NCI-H446 treated with DMSO at 0.1 percent for 48 hours (cell line): ENCODE measurements at places on chromosomes 5 and 9.

- DNase-seq: no peak
Observed at GRCh38 chr5:130011986-130012385, 107.7 kb downstream of the CHSY3 start.

GRCh38 chr9:115604831-115605483 lies 487.0 kb upstream of the TNC start:
- DNase-seq: no peak

- no peak for DNase-seq
Observed at GRCh38 chr5:78816143-78816765, 167.7 kb upstream of the LHFPL2 start.

GRCh38 chr5:14296533-14297331 lies 153.6 kb downstream of the TRIO start:
- DNase-seq: peak; percentile 90

DNA sequence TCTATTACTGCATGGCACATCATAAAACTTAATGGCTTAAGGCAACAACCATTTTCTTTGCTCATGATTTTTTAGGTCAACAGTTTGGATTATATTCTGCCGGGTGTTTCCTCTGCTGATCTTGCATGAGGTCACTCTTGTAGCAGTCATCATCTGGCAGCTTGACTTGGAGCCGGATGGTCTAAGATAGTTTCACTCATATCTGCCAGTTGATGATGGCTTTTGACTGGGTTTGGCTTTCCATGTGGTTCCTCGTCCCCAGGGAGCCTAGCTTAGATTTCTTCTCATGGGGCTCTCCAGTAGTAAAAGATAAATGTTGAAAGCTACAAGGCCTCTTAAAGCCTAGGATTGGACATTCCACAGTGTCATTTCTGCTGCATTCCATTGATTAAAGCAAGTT lies 27.4 kb downstream of the LNPEP start:
- DNase-seq: peak; percentile 96

DNA sequence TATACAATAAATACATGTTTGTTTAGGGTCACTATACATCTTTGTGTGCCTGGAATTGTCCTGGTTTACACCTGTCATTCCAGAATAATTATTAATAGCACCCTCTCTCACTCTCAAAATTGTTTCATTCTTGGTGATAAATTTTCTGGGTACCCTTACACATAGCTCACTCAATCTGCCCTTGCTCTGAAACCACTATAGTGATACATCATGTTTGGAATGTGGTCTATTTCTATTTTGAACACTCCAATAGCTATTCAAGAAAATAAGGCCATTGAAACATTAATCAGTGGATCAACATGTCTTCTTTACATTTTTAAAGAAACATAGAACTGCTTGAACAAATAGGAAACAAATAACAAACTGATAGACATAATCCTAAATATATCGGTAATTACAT lies 158.7 kb downstream of the ARRDC3 start:
- no peak for DNase-seq

DNA sequence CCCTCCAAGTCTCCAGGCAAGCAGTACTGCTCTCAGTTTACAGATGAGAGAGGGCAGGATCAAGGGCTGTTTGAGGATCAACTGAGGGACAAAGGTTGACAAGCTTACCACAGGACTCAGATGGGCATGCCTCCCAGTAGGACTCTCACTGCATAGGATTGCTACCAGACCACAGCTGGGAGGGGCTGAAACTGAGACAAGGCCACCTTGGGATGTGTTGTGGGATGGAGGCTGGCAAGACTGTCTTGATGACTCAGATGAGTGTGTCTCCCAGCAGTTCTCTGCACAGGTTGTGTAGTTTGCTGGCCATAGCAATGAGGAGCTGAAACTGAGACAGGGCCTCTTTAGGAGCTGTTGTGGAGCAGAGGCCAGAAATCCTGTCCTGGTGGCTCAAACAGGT lies 222.2 kb upstream of the IRX1 start:
- no peak for DNase-seq

GRCh38 chr9:136713550-136713949 lies 1.2 kb downstream of the DIPK1B start:
- DNase-seq: peak; percentile 1

DNA sequence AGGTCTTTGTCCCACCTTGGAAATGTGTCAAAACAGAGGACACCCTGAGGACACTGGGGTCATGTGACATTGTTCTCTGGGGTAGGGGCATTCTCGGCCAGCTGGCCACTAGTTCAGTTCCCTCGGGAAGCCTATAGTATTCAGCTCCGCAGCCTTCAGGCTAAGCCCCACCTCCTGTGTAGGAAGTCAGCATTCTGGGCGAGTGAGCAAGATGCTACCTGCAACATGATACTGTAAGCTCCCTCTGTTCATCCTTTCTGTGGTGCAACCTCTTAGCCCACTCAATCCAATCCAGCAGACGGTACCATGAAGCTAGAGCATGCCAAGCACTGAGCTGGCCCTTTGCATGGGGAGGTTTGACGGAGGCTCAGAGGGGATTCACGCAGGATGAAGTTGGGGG lies 5.3 kb downstream of the NTNG2 start:
- DNase-seq: no peak

DNA sequence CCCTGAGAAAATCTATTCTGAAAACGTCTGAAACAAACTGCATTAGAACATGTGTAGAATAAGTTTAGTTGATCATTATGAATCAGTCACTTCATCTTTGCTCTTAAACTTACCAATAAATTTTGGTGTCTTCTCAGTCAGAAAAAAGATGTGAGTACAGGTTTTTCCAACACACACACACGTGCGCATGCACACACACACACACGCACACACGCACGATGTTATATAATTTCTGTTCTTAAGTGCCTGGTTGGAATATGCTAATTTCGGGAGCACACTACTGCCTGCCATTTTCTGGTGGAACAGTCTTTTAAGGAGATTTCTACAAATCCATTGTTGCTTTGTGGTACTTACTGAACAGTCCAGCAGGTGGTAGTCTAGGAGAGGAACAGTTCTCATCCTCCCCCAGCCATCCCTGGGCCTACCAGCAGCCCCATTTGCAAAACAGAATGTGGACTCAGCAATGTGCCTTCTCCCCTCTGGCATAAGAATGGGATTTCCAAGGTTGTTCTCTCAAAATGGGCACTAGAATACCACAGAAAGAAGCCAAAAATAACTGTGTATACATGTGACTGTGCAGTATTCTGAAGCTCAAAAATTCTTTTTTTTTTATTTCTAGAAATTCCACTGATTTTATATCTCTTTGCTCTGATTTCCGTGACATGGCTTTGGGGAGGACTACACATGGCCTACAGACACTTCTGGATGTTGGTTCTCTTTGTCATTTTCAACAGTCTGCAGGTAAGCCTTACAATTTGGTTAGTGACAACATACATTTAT lies 281.3 kb downstream of the ARRDC3 start:
- DNase-seq: peak; percentile 73

DNA sequence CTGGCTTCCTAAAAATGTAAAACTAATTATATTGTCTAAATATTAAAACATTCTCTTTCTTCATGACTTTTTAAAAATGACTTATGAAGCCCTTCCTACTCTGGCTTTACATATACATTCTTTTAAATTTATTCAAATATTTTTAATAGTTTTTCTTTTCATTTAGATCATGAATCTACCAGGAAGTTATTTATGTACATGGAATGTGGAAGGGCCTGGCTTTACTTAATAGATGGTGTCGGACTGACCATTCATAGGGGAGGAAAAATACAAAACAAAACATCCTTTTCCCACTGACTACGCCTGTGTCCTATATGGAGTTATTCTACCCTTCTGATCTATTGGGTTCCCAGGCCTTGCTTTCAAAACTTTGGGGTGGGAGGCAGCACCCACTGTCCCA lies 129.8 kb downstream of the MACROH2A1 start:
- no peak for DNase-seq

GRCh38 chr5:9249231-9249630 lies 296.6 kb downstream of the SEMA5A start:
- DNase-seq: no peak

DNA sequence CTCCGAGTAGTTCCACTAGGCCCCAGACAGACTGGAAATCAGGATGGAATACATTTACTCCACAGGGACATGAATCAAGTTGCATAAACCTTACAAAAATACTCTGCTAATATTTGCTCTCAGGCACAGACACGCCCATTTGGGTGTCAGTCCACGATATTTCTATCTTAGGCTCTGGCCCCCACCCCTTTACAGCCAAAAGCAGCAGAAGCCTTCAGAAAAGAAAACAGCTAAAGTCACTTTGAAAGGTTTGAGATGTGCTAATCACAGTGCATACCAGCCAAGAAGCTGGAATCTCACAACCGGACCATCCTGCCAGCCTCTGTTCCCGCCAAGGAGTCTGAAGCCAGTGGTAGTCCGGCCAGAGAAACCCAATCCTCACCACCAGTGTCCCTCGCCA lies 22.6 kb downstream of the PTPN3 start:
- DNase-seq: no peak

DNA sequence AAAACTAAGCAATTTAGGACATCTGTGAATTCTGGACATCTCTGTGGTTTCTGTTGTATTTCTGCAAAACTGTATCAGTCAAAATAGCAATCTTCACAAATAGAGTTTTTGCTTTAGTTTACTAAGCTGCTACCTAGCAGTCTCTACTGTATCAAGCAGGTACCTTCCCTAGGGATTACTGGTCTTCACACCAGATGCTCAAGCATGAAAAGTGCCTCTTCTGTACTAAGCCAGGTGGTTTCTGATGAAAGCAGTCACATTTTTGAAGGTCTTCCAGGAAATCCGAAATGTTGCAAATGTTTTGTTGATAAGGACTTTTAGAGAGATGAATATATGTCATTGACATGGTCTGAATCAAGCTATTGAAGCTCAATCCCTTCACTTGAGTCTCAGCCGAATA lies 540.0 kb downstream of the KCTD16 start:
- DNase-seq: no peak

GRCh38 chr9:134233022-134233421 lies 68.7 kb upstream of the RNU6ATAC start:
- no peak for DNase-seq

DNA sequence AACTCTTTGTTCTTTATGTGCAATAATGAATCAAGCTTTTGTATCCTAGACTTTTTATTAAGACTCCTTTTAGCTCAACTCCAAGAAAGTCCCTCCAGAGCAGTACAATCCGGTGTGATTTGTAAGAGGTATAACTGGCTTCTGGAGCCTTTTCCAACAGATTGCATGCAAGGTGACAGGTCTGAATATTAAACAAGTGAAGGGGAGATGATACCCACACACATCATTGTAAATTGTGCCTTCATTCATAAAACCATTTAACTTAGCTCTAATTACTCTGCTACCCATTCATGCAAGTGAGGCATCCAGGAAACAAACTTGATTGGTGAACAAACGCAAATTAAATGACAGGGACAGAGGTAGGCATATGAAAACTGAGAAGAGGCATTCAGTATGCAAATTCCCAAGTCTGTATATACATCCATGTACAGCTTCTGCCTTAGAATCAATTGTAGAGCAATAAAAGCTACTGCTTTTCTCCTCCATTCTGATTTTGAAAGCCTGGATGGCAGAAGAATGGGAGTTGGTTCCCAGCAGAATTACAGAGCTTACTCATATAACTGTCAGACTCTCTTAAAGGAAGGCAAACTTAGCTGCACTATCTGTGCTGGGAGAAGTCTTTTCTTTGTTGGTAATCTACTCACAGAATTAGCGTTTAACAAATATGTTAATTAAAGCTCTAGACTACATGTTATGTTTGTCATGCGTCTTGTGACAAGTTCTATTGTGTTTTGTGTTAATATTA lies 261.0 kb upstream of the CDH6 start:
- no peak for DNase-seq

- DNase-seq: peak; percentile 97
Observed at GRCh38 chr9:14158916-14159315, 155.0 kb downstream of the NFIB start.

- DNase-seq: no peak
Observed at GRCh38 chr9:12874395-12874794, 99.6 kb downstream of the LURAP1L start.

DNA sequence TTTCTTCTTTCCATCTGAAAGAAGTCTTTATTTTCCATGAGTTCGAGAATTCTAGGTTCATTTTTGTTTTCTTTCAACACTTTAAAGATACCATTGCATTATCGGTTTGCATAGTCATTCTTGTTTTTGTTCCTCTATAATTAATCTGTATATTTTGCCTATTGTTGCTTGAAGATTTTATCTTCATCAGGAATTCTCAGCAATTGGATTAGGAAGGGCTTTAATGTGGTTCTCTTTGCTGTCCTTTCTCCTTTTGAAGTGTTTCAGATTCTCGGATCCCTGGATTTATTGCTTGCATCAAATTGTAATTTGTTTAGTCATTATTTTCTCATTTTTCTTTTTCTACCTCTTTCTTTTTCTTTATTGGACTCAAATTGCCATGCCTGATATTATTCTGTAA lies 609.8 kb downstream of the TLR4 start:
- DNase-seq: no peak

GRCh38 chr9:123343443-123344191 lies 12.4 kb upstream of the CRB2 start:
- no peak for DNase-seq

DNA sequence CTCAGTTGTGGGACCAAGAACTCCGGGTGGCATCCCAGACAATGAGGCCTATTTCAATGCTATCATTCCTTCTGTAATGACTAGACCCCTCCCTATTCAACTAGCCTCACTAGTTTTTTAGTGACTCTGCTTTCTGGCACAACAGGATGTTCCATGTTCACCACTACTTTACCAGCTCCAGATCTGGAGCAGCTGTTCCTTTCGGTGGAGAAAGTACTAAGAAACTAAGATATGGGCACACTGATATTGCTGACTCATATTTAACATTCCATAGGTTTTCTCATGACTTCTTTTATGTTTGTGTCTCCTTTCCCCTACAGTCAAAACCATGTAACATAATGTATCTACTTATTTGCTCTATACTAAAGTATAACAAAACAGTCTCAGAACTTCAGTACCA lies 24.1 kb downstream of the IL33 start:
- no peak for DNase-seq

GRCh38 chr9:104740621-104741020 lies 6.9 kb upstream of the NIPSNAP3A start:
- no peak for DNase-seq

- DNase-seq: no peak
Observed at GRCh38 chr5:68543212-68543611, 327.7 kb downstream of the PIK3R1 start.

GRCh38 chr5:167346461-167346860 lies 945.0 kb upstream of the WWC1 start:
- DNase-seq: no peak

- DNase-seq: no peak
Observed at GRCh38 chr5:126858441-126858840, 81.5 kb downstream of the LMNB1 start.

GRCh38 chr5:8634219-8634618 lies 765.3 kb downstream of the MTRR start:
- no peak for DNase-seq
